ENCODE measurements at places on chromosomes 13 and 19. TPM values are rescaled to one million over a fixed set of nuclear protein-coding genes. Genes with fewer than 3 reads are reported as not detected.
A peak's percentile ranks its signal among the peaks of the same experiment; 100 is the strongest.

- H3K4me3 ChIP-seq: no peak overlapping the region
- no peaks in the 10 kb centered on the region for H3K36me3 ChIP-seq
- H3K4me1 ChIP-seq: no peaks in the 10 kb centered on the region
- no peaks in the 10 kb centered on the region for H3K27me3 ChIP-seq
- H3K27ac ChIP-seq: no peak overlapping the region
These were observed 340.0 kb downstream of the SPRY2 start for GRCh38 chr13:80000684-80001509.

DNA sequence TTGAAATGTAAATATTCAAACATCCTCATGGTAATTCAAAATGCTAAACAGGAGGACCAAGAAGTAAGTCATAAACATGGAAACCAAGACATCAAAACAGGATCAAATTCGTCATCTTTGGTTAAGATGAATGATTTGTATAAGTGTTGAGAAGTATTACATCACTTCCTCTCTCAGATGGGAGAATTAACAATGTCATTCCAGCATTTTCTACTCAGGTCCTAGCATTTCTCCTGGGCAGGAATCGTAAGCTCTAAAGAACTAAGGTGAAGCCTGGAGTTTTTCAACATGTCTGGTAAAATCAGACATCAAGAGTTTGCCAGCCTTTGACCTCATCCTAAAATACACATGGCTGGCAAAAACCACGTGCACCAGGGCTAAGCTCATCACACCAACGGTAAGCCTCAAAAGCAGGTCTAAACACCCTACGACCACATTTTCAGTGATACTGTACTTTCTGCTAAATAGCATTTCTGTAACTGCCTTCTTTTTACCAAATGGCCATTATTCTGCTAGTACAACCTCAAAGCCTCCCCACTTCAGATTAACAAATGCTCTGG is 24.8 kb downstream of the RANBP3 start:
- peaks cover 30% of the 10 kb centered on the region for H3K4me1 ChIP-seq
- H3K27me3 ChIP-seq: no peaks in the 10 kb centered on the region
- H3K27ac ChIP-seq: no peak overlapping the region
- H3K4me3 ChIP-seq: no peak overlapping the region
- no peaks in the 10 kb centered on the region for H3K36me3 ChIP-seq
- DNase-seq: no peak

DNA sequence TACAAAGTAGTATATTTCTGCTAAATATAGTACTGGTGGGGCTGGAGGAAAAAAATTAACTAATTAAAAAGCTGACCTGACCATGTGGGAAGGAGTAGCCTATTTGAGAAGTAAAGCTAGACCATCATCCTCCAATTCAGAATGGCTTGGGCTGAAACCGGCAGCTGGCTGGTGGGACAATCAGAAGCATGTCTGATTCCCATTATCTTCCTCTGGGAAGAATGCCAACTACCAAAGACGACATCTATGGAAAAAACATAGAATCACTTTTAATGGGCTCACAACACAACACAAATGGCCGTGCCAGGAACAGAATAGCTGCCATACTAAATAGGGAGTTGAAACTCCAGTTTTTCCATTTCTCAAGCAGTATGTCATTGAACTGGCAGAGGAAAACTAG is 120.4 kb upstream of the FREM2 start:
- H3K4me3 ChIP-seq: no peak overlapping the region
- no peak overlapping the region for H3K27ac ChIP-seq
- H3K36me3 ChIP-seq: no peaks in the 10 kb centered on the region
- no peaks in the 10 kb centered on the region for H3K27me3 ChIP-seq
- H3K4me1 ChIP-seq: no peaks in the 10 kb centered on the region

- no peak overlapping the region for H3K4me3 ChIP-seq
- H3K36me3 ChIP-seq: no peaks in the 10 kb centered on the region
- DNase-seq: no peak
- no peak overlapping the region for H3K27ac ChIP-seq
These were observed 199.2 kb downstream of the COL4A1 start for GRCh38 chr13:110107568-110108347.

GRCh38 chr13:51849145-51850101 is 4.4 kb upstream of the TMEM272 start:
- no peaks in the 10 kb centered on the region for H3K27me3 ChIP-seq
- no peak for DNase-seq
- no peak overlapping the region for H3K4me3 ChIP-seq
- no peak overlapping the region for H3K27ac ChIP-seq

- peaks cover 6% of the 10 kb centered on the region for H3K4me1 ChIP-seq
- peaks cover 14% of the 10 kb centered on the region for H3K27me3 ChIP-seq
- DNase-seq: no peak
- H3K27ac ChIP-seq: no peak overlapping the region
- no peak overlapping the region for H3K4me3 ChIP-seq
These were observed 3.7 kb upstream of the SOX21 start for GRCh38 chr13:94716016-94716415.

GRCh38 chr13:34640179-34640992 is 301.7 kb upstream of the NBEA start:
- no peaks in the 10 kb centered on the region for H3K4me1 ChIP-seq
- H3K4me3 ChIP-seq: no peak overlapping the region

- DNase-seq: no peak
- no peak overlapping the region for H3K4me3 ChIP-seq
- H3K27me3 ChIP-seq: no peaks in the 10 kb centered on the region
- no peaks in the 10 kb centered on the region for H3K36me3 ChIP-seq
- no peaks in the 10 kb centered on the region for H3K4me1 ChIP-seq
These were observed 12.3 kb downstream of the CIB3 start for GRCh38 chr19:16160943-16161560.

DNA sequence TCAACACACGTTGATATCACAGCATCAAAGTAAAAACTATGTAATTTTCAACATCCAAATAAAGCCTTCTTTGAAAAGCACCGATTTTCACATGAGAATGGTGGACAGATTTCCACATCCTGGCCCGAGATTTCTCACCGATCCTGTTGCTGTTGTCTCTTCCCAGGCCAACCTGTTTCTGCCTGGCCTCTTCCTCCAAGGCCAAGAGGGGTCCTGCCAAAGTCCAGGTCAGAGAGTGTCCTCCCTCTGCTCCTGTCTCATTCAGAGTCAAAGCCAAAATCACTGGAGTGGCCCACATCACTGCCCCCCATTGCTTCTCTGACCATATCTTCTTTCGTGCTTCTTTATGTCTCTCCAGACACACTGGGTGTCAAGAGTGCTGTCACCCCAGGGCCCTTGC is 49.5 kb downstream of the CHST8 start:
- H3K4me1 ChIP-seq: no peaks in the 10 kb centered on the region
- H3K36me3 ChIP-seq: no peaks in the 10 kb centered on the region
- H3K4me3 ChIP-seq: no peak overlapping the region
- DNase-seq: no peak
- H3K27me3 ChIP-seq: no peaks in the 10 kb centered on the region

DNA sequence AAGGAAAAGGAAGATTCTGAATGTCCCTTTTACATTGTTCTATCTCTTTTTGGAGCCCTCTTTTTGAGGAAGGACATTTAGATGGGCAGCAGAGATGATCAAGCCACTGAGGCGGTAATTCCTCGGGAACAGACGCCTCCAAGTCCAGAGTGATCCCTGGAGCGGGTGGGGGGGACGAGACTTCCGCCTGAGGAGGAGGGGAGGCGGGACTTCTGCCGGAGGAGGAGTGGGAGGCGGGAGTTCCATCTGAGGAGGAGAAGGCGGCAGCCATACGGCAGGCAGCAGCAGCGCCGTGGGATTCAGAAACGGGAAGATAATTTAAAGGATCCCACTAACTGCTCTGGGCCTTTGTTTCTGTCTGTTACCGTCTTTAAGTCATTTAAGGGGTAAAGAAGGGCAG is 37.6 kb upstream of the CD177 start:
- no peak for DNase-seq
- H3K4me1 ChIP-seq: no peaks in the 10 kb centered on the region
- no peaks in the 10 kb centered on the region for H3K36me3 ChIP-seq

DNA sequence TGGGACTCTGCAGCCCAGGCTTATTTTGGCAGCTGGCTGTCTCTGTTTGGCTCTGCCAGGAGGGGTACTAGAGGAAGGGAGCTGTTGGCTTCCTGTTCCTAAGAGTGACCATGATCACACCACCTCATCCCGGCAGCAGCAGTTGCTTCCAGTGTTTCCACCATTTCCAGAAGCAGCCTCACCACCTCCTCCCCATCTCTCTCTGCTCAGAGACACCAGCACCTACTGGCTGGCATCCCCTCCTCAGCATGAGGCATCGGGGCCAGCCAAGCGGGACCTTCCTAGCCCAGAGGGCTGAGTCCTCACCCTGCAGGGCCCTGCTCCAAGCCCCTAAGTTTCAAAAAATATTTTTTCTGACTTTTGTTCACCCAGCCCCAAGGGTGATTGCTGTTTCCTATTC is 59.0 kb downstream of the NUFIP1 start:
- DNase-seq: no peak
- no peaks in the 10 kb centered on the region for H3K4me1 ChIP-seq
- H3K27ac ChIP-seq: no peak overlapping the region
- no peak overlapping the region for H3K4me3 ChIP-seq

- peak; percentile 83 for DNase-seq
These were observed 2.8 kb upstream of the MKNK2 start for GRCh38 chr19:2053601-2054389.

Gene MAP2K2
- 64.4 TPM for total RNA-seq

Gene ZNF578
- total RNA-seq: 0.75 TPM

Gene KLC3
- 2.2 TPM for total RNA-seq

Gene SOHLH2
- total RNA-seq: 0.12 TPM

Gene TUBA3C
- total RNA-seq: not detected

Gene CFAP97D2
- 4.6 TPM for total RNA-seq

Gene TECR
- 41.8 TPM for total RNA-seq

Gene CLEC17A
- total RNA-seq: 0.15 TPM
